ENCODE measurements at places on chromosomes 5 and 9.

GRCh38 chr5:73122875-73123810 lies 2.8 kb downstream of the TMEM171 start:
- DNase-seq: no peak

GRCh38 chr9:86186696-86187095 lies 72.8 kb downstream of the C9orf153 start:
- DNase-seq: no peak

- DNase-seq: no peak
These were observed 35.5 kb downstream of the PLPP7 start for GRCh38 chr9:131324736-131325679.

- DNase-seq: no peak
These were observed 460.2 kb downstream of the ICE1 start for GRCh38 chr5:5882706-5883105.

- no peak for DNase-seq
These were observed 63.1 kb upstream of the CDK5RAP2 start for GRCh38 chr9:120643061-120643460.

GRCh38 chr5:138647261-138647788 lies 72.1 kb upstream of the HSPA9 start:
- no peak for DNase-seq

DNA sequence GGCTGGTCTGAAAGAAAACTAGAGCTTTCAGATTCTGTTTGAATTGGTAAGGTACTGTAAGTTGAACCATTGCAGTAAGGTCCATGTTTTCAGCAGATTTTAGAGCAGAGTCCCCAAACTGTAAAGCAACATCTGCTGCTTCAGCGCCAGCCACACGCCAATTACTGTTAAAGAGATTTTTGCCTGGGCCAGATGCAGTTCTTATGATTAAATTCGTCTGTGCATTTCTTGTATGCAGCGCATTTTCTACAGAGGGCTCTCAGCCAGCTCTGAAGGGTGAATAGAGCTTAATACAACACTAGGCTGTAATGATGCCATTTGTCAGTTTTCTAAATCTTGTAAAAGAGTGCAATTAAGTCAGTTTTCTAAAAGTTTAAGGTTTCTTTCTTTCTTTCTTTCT lies 246.3 kb downstream of the COX7C start:
- peak; percentile 86 for DNase-seq

GRCh38 chr5:65483546-65484346 lies 2.0 kb upstream of the ADAMTS6 start:
- peak; percentile 75 for DNase-seq

DNA sequence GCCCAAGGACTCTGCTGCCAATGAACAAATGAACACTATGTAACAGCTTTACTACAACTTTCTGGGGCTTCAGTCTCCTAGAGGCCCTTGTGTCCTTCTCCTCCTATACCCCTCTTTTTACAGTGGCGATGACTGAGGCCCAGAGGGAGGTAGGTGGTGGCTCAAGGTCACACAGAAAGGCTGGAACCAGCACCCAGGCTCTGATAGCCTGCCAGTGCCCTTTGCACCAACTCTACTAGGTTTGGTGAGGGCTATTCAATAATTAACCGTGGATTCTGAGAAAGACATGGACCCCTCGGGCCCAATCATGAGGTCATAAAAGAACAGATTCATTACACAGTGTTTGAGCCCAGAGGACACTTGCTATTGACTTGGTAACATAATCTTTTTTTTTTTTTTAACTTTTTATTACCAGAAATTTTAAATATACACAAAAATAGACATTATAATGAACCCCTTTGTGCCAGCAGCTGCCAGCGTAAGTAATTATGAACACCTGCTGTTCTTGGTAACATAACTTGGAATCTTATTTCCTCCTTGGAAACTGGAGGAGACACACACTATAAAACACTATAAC lies 6.1 kb upstream of the ALDH1B1 start:
- DNase-seq: no peak

DNA sequence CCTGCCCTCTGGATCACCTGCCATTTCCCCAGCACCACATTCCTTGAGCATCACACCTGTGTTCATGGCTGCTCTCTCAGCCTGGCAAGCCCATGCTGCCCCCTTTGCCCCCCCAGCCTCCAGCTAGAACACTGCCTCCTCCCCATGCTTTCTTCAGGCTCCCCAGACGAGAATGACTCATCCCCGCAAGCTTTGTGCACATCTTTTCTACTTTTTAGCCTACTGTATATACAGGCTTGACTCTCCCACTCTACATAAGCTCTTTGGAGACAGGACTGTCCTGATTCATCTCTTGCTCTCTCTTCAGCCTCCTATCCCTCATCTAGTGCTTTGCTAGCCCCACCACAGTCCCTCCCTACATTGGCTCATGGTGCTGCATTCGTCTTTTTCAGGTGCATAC lies 19.9 kb upstream of the GLIPR2 start:
- no peak for DNase-seq

- no peak for DNase-seq
These were observed 40.3 kb downstream of the TPPP start for GRCh38 chr5:652773-653350.

GRCh38 chr5:180352116-180353047 lies 754 bp downstream of the GFPT2 start:
- DNase-seq: no peak

GRCh38 chr5:134458234-134459009 lies 46.7 kb upstream of the CDKN2AIPNL start:
- no peak for DNase-seq

DNA sequence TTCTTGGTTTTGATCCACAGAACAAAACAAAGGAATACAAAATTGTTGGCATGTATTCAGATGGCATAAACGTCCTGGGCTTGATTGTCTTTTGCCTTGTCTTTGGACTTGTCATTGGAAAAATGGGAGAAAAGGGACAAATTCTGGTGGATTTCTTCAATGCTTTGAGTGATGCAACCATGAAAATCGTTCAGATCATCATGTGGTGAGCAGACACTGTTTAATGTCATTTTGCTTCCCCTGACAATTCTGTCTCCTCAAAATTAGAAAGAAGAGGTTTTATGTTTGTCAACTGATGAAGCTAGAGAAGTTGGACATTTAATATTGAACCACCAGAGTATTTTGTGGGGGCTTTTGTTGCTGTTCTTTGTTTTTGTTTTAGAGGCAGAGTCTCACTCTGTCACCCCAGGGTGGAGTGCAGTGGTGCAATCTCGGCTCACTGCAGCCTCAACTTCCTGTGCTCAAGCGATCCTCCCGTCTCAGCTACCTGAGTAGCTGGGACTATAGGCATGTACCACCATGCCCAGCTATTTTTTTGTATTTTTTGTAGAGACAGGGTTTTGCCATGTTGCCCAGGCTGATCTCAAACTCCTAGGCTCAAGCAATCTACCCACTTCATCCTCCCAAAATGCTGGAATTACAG lies 82.0 kb downstream of the SLC1A1 start:
- DNase-seq: no peak

DNA sequence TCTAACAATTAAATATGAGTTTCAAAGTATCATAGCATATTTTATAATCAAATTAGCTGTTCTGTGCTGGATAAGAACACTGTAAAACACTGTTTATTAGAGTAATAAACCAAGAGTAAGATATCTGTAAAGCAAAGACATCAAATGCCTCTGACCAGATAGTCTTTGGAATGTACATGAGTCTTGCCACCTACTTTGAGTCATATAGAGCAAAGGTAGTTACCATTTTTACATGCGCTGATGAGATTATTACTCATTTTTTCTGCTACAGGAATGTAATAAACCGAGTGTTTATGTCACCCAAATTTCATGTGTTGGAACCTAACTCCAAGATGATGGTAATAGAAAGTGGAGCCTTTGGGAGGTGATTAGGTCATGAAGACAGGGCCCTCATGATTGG lies 654.5 kb downstream of the CETN3 start:
- DNase-seq: no peak

DNA sequence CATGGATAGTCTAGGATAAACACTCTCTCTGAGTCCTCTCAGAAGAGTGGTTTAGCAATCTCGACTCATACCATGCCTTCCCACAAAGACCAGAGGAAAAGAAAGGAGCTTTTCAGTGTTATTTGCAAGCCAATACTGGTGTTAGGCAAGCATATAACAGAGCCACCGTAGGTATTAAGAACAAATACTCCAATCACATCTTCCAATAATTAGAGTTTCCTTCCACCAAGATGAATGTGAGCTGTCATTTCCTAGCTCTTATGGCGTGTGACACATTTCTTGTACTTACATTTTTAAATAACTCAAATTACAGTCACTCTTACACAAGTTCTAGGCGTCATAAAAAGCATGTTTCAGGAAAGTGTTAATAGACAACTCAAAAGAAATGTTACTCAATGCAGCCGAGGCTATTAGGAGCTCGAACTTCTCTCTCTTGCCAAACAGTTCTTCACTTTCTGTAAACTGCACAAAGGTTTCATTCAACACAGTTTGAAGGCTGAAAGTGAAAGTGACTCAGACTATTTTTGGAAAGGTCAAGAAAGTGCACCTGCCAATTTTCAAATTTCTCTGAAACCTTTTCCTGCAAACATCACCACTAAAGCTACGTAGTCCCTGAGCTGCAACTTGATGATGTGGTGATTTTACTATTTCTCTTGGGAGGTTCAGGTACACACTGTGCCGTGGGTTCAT lies 153.8 kb downstream of the AUH start:
- DNase-seq: no peak

DNA sequence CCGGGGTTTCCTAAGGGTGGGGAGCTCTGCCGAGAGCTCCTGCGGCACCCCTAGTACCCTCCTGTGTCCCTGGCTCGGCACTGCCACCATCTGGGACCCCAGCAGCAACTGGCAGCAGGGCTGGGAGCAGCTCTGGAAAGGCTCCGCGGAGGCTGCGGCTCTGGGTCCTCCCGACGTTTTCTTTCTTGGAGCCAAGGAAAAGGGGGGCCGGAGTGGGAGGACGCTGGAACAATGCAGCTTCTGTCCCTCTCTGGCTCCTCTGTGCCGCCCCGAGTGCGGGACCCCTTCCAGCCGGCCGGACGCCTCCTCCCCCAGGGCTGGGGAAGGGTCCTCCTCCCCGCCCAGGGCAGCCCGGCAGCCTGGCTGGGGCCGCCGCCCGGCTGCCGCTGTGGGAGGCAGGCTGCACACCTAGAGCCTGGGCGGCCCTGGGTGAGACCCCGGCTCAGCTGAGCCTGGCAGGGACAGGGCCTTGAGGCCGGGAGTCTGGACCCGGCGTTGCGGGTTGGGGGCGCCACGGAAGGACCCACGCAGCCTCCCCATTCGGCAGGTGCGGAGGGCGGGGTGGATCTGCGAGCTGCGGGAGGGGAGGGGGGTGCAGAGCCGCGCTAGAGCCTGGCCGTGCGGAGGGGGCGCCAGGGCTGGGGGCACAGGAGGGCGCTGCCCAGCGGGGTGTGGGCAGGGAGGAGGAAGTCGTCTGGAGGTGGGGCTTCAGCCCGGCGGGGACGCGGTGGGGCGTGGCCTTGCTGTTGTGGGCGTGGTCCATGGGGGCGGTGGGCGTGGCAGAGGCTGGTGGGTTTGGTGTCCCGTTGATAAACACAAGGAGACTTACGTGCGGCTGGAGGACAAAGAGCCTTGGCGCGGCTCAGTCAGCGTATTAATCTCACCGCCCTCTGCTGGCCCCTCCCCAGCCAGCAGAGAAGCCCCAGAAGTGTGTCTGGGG lies 15.1 kb downstream of the GPSM1 start:
- DNase-seq: peak; percentile 24

DNA sequence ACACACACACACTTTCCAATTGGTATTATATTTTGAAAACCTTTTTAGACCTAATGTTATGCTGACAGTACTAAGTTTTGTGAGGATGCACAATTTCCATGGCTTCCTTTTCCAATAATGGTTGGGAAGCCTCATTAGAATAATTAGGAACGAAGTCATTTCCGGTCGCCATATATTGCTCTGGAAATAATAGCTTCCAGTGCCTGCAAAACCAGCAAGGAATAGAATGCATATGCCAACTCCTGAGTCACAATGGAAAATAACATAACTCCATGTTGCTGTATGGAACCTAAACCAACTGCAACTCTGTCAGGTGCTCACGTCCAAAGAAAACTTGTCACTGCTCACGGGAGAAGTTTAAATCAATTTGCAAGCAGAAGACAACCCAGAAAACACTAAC lies 222.0 kb downstream of the EBF1 start:
- DNase-seq: no peak

DNA sequence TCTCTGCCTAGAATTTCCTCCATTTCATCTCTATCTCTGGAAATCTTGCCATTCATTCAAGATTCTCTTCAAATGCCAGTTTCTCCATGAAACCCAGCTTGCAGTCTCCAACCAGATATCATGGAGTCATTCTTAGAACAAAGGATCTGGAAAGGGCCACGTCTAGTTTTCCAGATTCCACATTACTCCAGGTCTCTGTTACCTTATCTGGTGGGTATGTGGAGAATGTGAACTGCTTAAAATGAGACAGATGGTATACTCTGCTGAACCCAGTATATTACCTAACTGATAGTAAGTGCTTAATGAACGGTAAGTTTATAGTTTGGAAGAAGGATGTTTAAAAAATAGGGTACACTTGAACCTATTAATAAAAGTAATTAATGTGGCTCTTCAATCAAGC lies 52.3 kb upstream of the ZSWIM6 start:
- peak; percentile 67 for DNase-seq

GRCh38 chr9:17532461-17532860 lies 46.4 kb upstream of the SH3GL2 start:
- DNase-seq: no peak

Data from NCI-H1694 treated with DMSO at 0.1 percent for 48 hours (cell line).